AG09309 (cell line): ENCODE measurements at places on chromosomes 3 and 15.

DNA sequence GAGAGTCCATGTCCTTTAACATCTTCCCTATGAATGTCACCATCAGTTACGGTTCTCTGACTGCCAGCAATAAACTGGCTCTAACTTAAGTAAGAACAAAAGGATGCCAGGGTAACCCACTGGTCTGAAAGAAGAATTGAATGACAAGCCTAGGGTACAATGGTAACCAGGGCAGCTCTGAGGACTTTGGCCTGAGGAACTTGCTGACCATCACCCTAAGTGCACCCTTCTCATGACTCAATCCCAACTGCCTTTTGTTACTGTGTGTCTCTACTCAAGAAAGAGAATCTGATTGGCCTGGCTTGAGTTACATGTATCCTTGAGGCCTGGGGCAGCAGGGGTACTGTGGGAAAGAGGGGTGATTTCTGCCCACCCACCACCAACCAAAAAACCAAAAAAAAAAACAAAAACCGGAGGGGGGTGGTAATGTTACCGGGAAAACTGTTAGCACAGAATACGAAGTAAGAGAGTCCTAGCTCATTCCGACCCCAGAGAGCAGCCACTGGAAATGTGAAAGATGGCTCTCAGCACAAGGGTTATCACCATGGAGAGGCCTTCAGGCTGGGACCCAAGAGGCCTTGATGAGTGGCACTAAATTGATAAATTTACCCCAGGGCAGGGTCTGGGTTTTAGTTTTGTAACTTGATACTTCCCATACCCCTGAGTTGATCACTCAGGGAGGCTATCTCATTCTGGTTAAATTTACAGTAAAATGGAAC is 9.3 kb upstream of the SLC28A1 start:
- no peak for DNase-seq

DNA sequence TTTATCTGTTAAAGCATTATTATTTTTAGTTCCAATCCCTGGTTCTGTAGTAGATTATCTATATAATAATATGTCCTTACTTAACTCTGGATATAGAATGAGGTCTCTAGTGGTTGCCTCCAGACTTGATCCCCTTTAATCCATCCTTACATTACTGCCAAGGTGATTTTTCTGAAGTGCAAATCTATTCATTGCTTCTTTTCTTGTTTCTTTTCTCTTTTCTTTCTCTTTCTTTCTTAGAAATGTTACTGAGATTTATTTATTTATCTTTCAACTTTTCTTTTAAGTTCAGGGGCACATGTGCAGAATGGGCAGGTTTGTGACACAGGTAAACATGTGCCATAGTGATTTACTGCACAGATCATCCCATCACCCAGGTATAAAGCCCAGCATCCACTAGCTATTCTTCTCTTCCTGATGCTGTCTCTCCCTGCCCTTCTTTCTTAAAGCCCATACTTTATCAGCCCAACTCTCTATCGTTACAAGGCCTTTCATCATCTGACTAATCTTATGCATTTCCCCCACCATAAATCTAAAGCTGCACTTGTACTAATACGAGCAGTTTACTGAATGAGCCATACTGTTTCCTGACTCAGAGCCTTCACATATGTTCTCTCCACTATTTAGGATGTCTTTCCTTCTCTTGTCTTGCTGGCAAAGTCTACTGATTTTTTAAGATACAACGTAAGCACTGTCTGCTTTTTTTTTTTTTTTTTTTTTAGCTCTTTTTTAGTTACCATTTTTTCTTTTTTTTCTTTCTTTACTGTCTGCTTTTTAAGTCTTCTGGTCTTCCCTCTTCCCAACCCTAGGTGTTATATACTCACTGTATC is 4.6 kb downstream of the GLCE start:
- DNase-seq, result no peak

- no peak for DNase-seq
These were observed 30.1 kb upstream of the FGD5 start for GRCh38 chr3:14788644-14789043.

GRCh38 chr3:169179321-169179720 is 484.2 kb downstream of the MECOM start:
- no peak for DNase-seq

DNA sequence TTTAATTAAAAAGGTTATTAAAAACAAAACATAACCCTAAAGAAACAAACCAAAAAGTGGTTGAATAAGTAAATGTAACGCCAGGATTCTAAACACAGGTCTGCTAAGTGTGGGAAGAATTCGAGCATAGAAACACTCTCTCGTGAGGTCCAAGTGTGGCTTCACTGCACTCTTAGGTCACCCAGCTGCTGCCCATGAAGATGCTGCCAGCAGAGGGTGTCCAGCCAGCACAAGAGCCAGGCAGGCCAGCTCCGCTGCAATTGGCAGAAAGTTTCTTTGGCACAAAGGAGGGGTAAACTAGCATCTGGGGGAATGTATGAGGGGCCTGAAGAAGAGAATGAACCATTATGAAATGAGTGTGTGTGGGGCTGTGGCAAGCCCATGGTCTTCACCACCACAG is 215.7 kb upstream of the FEZF2 start:
- DNase-seq, result no peak

GRCh38 chr15:69648775-69649735 is 196.4 kb downstream of the RPLP1 start:
- no peak for DNase-seq

DNA sequence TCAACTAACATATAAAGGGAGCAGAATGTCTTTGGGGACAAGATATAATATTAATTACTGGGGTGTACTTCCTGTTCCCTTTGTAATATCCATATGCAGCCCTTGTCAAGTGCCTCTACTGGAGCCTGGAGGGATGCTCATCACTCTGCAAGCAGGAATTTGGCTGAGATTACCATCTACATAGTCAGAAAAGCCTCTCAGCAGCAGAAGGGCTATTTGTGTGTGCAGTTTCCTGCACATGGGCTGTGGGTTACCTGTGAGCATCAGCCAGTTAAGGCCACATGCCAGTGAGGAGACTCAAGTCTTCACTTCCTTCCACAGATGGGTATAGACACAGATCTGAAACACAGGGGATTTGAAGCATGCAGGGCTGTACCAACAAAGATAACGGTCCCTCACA is 278.1 kb upstream of the PLSCR5 start:
- DNase-seq, result no peak

GRCh38 chr3:52372822-52373504 is 56.8 kb downstream of the DNAH1 start:
- no peak for DNase-seq

DNA sequence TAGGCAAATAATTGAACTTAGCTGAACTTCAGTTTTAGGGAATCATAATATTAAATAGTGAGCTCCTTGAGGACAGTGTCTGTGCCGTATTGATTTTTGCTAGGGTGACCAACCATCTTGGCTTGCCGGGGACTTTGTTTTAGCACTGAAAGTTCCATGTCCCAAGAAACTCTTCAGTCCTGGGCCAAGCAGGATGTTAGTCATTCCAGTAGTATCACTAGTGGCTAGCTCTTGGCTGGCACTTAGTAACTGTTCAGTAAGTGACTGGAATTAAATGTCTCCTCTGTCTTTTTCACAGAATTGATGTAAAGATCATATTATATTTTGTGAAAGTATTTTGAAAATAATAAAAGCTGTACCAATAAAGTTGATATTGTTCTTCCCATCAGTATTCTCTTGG is 42.3 kb downstream of the RSRC1 start:
- DNase-seq, result no peak

DNA sequence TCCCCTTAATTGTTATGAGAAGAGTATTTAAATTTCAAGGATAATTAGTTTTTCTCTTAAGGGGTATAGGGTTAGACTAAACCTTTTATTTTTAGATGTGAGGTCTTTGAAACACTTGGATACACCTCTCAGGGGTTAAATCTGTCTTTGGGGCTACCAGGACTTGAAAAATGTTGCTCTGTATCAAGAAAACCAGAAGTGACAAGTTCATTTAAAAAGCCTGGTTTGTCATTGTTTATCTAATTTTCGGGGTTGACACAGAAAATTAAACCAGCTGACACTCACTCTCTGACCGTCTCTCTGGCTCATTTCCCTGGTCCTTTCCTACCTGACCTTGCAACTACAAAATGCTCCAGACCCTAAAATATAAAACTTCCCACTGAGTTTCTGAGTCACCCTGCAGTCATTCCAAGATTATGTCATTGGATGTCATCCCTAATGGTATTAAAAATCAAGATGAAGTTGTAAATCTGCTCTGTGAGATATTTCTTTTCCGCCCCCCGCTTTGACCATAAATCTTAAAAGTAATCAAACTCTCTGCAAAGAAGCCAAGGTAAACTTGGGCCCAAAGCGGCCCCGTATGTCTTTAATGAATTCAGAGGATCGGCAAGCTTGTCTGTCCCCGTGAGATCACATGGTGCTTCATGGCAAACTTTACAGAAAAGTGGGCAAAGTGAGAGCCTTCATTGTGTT is 32.9 kb upstream of the SKOR1 start:
- DNase-seq, result no peak

GRCh38 chr3:141009496-141009895 is 41.7 kb upstream of the SPSB4 start:
- no peak for DNase-seq

GRCh38 chr3:23797491-23797890 is 8.3 kb upstream of the UBE2E1 start:
- no peak for DNase-seq

GRCh38 chr15:39265261-39265660 is 315.6 kb upstream of the THBS1 start:
- no peak for DNase-seq

GRCh38 chr3:44050101-44050500 is 191.6 kb upstream of the TOPAZ1 start:
- no peak for DNase-seq

- DNase-seq, result no peak
These were observed 14.1 kb upstream of the PGPEP1L start for GRCh38 chr15:99021694-99022093.

GRCh38 chr15:91936927-91937326 is 83.4 kb downstream of the SLCO3A1 start:
- DNase-seq, result no peak

GRCh38 chr15:57218826-57219576 is 157.3 kb upstream of the CGNL1 start:
- DNase-seq, result peak; percentile 91

- DNase-seq, result peak; percentile 87
These were observed 452.5 kb downstream of the RAP2B start for GRCh38 chr3:153614563-153614962.

DNA sequence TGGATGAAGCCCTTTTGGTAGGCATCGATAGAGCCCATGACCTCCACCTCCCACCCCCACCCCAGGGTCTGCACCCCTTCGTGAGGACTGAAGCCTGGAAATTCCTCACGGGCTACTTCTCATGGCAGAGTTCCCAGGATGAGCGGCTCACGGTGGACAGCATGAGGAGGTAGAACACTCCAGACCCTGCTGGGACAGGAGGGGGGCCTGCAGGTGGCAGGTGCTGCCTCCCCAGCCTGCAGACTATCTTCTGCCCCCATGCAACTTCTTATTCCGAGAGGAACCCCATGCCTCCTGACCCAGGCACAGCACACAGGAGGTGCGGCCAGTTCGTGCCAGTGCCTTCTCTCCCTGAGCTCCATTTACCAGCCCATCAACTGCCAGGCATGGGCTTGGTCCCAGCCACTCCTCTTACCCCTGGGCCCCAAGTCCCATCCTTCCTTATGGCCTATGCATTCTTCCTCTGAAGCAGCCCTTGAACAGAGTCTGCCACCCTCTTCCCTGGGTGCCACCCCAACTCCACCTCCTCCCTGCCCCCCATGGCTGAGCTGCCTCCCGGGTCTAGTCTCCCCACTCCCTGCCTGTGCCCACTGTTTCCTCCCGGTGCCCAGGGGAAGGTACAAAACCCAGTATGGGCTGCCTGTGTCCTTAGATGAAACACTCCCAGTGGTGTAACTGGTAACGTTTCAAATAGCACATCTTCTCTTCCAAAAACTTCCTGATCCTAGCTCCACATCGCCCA is 8.4 kb downstream of the TBC1D21 start:
- no peak for DNase-seq

GRCh38 chr3:175914785-175915184 is 1055.7 kb downstream of the NAALADL2 start:
- DNase-seq, result no peak

- DNase-seq, result no peak
These were observed 134.6 kb upstream of the PDZRN3 start for GRCh38 chr3:73759297-73759711.

GRCh38 chr15:59237119-59237855 is 30.6 kb downstream of the LDHAL6B start:
- no peak for DNase-seq

GRCh38 chr3:136617198-136617597 is 135.0 kb downstream of the STAG1 start:
- no peak for DNase-seq

- DNase-seq, result no peak
These were observed 119.5 kb downstream of the CHST2 start for GRCh38 chr3:143239031-143239430.

DNA sequence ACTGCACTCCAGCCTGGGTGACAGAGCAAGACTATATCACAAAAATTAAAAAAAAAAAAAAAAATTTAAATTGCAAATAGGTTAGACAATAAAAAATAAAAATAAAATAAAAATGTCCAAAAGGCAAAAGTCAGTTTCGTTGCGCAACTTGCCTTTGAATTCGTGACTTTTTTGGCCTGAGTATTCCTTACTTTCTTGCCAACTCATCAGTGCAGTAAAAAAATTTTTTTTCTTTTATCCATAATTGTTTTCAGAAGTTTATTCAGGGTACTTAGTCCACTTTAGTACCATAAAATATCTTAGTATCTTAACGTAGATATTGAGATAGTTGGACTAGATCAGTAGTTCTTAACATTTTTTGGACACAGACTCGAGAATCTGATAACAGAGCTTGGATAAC is 22.4 kb upstream of the CILP start:
- no peak for DNase-seq

GRCh38 chr15:71760852-71761251 is 49.5 kb upstream of the NR2E3 start:
- DNase-seq, result no peak
